ENCODE measurements at places on chromosomes 4 and X.
A peak's percentile ranks its signal among the peaks of the same experiment; 100 is the strongest.

DNA sequence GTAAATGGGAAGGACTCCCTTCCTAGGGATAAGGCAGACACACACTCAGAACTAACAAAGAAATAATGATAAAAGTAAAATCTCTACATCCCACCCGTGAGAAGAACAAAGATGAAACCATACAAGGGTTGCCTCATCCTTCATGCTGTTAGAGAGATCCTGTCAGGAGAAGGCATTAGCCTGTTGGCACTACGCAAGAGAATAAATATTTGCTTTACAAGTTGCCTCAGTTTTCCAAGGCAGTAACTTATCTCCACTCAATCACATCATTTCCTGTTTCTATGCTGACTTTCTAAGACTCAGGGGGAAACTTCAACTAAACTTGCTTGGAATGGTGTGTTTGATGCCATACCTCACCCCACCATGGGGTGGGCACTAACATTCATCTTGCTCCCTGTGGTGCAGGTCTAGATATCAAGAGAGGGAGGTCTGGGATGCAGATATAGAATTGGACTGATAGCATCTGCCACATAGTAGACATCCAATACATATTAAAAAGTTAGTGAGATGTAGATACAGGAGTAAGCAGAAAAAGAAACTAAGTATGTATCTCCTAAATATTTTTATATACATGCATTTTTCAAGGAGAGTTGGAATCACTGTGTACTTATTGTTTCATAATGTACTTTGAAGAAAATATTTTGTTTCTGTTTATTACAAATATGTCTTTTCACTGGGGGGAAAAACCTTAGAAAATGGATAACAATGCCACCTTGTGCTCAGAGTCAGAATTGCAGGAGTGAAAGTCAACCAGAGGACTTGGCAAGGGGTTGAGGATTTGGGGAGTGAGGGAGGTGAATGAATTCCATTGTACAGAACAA is 57.2 kb upstream of the BEX4 start:
- H3K4me3 ChIP-seq: no peak overlapping the region
- peak; percentile 31 for DNase-seq
- no peaks in the 10 kb centered on the region for H3K36me3 ChIP-seq
- no peaks in the 10 kb centered on the region for H3K4me1 ChIP-seq
- H3K27me3 ChIP-seq: no peaks in the 10 kb centered on the region

DNA sequence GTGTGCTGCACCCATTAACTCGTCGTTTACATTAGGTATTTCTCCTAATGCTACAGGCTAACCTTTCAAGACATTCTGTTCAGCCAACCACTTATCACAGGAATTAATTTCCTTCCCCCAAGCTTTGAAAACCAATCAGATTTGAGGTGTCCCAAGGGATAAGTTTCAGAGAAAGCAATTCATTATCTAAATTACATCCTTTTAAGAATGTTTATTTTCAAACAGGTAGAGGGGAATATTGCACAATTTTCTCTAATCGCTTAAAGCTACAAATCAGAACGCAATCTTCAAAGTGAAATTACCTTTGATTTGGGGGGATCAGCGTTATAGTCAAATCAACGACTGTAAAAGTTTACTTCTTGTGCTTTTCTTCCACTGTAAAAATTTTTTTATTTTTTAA is 1.6 kb downstream of the CLOCK start:
- peaks cover 3% of the 10 kb centered on the region for H3K36me3 ChIP-seq
- peak overlapping the region; percentile 88 for H3K4me3 ChIP-seq
- DNase-seq: no peak

DNA sequence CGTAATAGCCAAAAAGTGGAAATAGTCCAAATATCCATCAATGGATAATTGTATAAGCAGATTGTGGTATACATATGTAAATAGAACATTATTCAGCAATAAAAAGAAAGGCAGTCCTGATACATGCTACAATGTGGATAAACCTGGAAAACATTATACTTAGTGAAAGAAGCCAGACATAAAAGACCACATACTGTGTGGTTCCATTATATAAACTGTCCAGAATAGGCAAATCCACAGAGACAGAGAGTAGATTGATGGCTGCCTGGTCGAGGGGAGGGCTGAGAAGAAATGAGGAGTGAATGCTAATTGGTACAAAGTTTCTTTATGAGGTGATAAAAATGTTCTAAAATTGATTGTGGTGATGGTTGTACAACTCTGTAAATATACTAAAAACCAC is 397.4 kb upstream of the RPS6KA3 start:
- H3K27me3 ChIP-seq: no peaks in the 10 kb centered on the region
- no peaks in the 10 kb centered on the region for H3K36me3 ChIP-seq
- no peak overlapping the region for H3K4me3 ChIP-seq
- no peak overlapping the region for H3K27ac ChIP-seq

- H3K27ac ChIP-seq: no peak overlapping the region
- no peaks in the 10 kb centered on the region for H3K27me3 ChIP-seq
- H3K4me3 ChIP-seq: no peak overlapping the region
- H3K4me1 ChIP-seq: peaks cover 3% of the 10 kb centered on the region
- H3K36me3 ChIP-seq: no peaks in the 10 kb centered on the region
- no peak for DNase-seq
Observed at GRCh38 chrX:154142950-154143745, 895 bp upstream of the OPN1LW start.

- no peaks in the 10 kb centered on the region for H3K27me3 ChIP-seq
- H3K4me1 ChIP-seq: no peaks in the 10 kb centered on the region
Observed at GRCh38 chr4:16741287-16741686, 157.2 kb downstream of the LDB2 start.

- no peaks in the 10 kb centered on the region for H3K27me3 ChIP-seq
- H3K27ac ChIP-seq: no peak overlapping the region
Observed at GRCh38 chrX:101442085-101442484, 34.1 kb downstream of the HNRNPH2 start.

DNA sequence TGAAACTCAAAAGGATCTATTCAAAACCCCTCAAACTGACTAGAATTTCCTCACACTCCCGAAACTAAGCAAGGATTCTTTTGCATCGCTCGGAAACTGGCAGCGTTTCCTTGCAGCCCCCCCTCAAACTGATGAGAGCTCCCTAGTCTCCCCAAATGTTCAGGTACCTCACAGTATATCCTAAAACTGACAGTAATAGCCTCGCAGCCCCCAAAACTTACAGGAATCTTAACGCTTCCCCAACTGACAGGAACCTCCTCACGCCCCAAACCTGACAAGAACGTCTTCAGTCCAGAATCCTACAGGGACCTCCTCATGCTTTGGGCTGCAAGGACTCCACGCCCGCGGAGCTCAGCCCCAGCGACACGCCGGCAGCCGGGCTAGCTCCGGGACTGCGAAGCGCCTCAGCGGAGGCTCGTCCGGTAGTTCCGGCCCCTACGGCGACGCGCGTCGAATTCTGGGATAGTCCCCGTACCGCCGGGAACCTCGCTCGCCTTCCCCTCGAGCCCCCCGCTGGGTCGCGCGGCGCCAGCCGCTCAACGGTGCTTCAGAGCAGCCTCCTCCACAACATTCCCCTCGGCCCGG is 640 bp downstream of the PHF8 start:
- peak overlapping the region; percentile 95 for H3K4me3 ChIP-seq
- peak; percentile 35 for DNase-seq
- peak overlapping the region; percentile 97 for H3K27ac ChIP-seq
- H3K4me1 ChIP-seq: peaks cover 18% of the 10 kb centered on the region

GRCh38 chrX:8738588-8739189 is 6.8 kb upstream of the ANOS1 start:
- DNase-seq: peak; percentile 25
- H3K27me3 ChIP-seq: peaks cover 4% of the 10 kb centered on the region
- no peaks in the 10 kb centered on the region for H3K4me1 ChIP-seq
- no peaks in the 10 kb centered on the region for H3K36me3 ChIP-seq
- no peak overlapping the region for H3K27ac ChIP-seq

GRCh38 chr4:151809716-151810115 is 48.9 kb upstream of the GATB start:
- H3K4me1 ChIP-seq: no peaks in the 10 kb centered on the region
- H3K4me3 ChIP-seq: no peak overlapping the region
- no peak for DNase-seq
- H3K27me3 ChIP-seq: no peaks in the 10 kb centered on the region

All from activated CD8-positive, alpha-beta T cell treated with anti-CD3 and anti-CD28 coated beads, Interleukin-2, amount 10 ng/mL, durations not matched to agents 7 days and 5 days (primary cell).